SK-N-SH (cell line): ENCODE measurements at places on chromosomes 7 and 10. TPM values are rescaled to one million over a fixed set of nuclear protein-coding genes. Genes with fewer than 3 reads are reported as not detected.

PPP1R17 gene
- not detected in 2 replicates for polyA plus RNA-seq

MCM10 gene
- 5.1 and 5.5 TPM in 2 replicates for polyA plus RNA-seq

INTS15 gene
- 31.3 and 39.1 TPM in 2 replicates for polyA plus RNA-seq

CPVL gene
- 0.16 TPM in 1 of 2 replicates, not detected in the other for polyA plus RNA-seq

CSTF2T gene
- 4.3 and 4.6 TPM in 2 replicates for polyA plus RNA-seq
